ENCODE measurements at places on chromosomes 7 and 10.

GRCh38 chr10:7886056-7886455, 67.8 kb downstream of the TAF3 start:
- DNase-seq: no peak

GRCh38 chr7:139054101-139054500, 18.3 kb upstream of the ZC3HAV1L start:
- DNase-seq: no peak

GRCh38 chr7:30531286-30531685, 26.7 kb upstream of the GGCT start:
- DNase-seq: no peak

GRCh38 chr10:129845111-129845753, 118.8 kb downstream of the EBF3 start:
- DNase-seq: no peak

GRCh38 chr10:98568551-98568950, 121.8 kb upstream of the HPS1 start:
- DNase-seq: no peak

- DNase-seq: no peak
Observed at GRCh38 chr7:139776486-139777132, 1.2 kb downstream of the HIPK2 start.

GRCh38 chr10:78904196-78904595, 164.6 kb upstream of the ZMIZ1 start:
- no peak for DNase-seq

- no peak for DNase-seq
Observed at GRCh38 chr10:131983780-131984179, 2.1 kb upstream of the BNIP3 start.

DNA sequence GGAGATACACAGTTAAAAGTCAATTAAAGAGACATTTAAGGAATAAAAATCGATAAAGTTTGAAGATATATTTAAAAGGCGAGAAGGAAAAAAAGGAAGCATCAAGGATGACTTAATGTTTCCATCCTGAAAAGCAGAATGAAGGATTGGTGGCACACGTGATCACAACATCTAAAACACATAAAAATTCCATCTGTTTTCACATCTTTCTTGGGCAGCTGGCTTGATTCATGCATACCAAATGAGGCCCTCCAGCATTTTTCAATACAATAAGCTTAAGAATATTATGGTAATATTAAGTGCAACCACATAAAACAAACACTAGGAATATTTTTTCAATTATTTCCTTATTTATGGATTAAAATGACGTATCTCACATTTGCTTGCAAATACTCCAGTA, 112.6 kb downstream of the TPK1 start:
- DNase-seq: no peak

GRCh38 chr7:149733924-149734790, 39.2 kb downstream of the ZNF467 start:
- DNase-seq: no peak

GRCh38 chr7:105759670-105760550, 116.5 kb downstream of the ATXN7L1 start:
- DNase-seq: no peak

- DNase-seq: no peak
Observed at GRCh38 chr10:22693860-22694259, 20.5 kb downstream of the PIP4K2A start.

- DNase-seq: no peak
Observed at GRCh38 chr7:131061158-131061557, 266.5 kb upstream of the MKLN1 start.

GRCh38 chr10:13803566-13804554, 217.1 kb downstream of the PRPF18 start:
- DNase-seq: no peak

- no peak for DNase-seq
Observed at GRCh38 chr7:500521-501420, 18.9 kb downstream of the PDGFA start.

- DNase-seq: no peak
Observed at GRCh38 chr10:96768136-96768535, 47.8 kb upstream of the PIK3AP1 start.

DNA sequence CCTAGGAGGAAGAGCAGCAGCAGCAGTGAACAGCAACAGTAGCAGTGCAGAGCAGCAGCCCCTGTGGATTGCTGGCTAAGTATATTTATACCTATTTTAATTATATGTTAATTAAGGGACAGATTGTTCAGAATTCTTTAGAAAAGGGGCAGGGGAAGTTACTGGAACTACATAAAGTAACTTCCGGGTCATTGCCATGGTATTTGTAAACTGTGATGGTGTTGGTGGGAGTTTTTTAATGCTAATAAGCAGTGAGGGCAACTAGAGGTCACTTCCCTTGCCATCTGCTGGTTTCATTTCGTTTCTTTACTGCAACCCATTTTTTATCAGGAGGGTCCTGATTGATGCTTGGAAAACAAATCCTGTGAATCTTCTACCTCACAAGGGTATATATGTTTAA, 229.8 kb upstream of the PODXL start:
- DNase-seq: no peak

DNA sequence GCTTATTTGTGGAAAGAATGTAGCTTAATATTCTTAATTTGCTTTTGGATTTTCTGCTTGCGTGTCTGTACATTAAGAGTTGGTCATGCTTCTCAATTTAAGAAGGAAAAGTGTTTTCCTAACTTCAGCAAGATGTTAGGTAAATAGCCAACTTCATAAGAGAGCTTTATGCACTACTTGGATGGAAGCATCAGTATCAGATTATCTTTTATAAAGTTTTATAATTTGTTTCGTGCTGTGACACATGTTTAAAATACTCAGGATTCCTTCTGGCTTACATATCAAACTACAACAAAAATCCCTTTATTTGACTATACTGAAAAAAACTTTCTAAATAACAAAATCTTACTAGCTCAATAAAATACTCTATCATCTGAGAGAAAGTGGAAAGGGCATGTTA, 34.8 kb upstream of the AGR2 start:
- DNase-seq: no peak

DNA sequence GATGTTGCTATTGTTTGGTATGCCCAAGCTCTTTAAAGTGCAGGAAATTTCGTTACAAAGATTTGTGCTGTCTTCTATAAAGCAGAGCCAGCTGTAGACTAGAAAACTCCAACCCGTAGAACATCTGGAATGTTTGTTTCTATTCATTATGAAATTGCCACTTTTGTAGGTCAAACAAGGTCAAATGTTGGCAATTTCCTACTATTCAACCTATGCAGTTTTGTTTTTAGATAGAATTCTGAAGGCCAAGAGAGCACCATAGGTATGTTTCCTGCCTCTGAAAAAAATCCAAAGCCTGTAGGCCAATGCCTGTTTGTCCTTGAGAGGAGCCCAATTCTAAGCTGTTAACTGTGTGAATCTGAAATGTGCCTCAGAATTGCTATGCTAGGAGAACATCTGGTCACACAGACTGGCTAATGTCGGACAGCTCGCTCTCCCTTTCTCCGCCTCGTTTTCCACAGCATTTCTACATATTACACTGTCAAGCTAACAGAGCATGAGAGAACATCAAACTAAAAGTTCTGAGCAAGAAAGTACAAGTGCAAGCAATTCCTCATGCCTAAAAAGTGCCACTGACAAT, 267.2 kb upstream of the LRGUK start:
- no peak for DNase-seq

DNA sequence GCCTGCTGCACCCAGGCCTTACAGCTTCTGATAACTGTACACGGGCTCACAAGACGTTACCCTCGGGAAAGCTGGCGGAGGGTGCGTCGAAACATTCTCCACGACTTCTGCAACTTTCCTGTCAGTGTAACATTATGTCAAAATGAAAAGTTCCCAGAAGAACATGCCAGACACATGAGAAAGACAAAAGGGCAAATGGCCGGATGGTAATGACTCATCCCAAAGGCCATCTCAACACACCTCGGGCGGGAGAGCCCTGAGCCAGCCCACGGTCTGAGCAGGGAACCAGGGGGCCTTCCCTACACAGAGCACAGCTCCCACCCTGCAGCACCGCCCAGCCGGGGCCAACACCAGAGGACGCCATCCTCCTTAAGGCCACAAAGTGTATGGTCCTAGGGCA, 118.7 kb downstream of the MAD1L1 start:
- no peak for DNase-seq

DNA sequence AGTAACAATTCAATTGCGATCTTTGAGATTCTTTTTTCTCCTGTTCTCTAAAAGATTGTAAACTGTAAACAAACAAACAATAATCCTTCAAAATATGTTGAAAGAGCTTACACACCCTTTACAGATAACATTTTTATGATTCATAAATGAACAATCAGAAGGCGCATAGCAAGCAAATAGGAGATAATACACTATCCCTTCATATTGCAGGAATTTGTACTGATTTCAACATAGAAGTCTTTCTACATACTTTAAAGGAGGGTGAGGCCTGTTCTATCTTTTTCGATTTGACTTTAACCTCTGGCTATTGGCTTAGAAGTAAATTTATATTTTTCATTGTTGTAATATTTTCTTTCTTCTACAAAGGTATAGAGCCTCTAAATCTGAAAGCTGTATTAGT, 57.2 kb downstream of the TFEC start:
- no peak for DNase-seq

GRCh38 chr10:88676283-88677060, 12.2 kb downstream of the LIPF start:
- DNase-seq: no peak

DNA sequence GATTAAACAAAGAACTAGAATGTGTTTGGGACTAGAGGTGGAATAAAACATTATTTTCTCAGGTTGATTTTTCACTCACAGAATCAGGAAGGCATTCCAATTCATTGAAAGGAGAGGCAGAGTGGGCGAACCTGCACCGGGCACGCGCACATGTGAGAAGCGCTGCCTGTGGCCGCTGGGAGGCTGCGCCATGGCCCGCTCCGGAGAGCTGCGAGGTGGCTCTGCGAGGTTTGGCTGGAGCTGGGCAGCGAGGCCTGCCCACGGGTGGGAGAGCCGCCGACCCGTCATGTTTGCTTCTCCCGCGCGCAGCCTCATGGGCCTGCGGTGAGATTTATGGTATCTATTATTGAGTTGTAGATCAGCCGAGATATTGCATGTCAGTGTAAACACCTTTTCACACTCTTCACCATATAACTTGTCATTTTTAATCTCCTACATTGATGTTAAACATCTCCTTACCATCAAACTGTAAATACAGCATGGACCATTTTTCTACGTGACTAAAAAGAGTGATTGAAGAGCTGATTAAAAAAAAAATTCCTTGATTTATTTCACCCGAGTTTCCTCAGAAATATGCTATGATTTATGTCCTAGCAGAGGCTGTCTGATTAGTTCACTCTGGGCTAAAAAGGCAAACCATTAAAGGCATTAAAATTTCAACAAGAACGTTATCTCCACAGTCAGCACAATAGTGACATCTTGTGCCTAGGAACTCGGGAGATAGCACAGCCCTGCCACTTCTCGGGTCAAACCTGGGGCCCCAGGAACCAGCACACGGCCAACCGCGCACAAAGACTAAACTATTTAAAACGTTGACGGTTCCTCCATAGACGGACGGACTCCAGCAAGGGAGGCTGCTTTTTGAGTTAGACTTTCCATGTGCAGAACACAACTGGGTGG, 96.6 kb upstream of the RNF32 start:
- no peak for DNase-seq

GRCh38 chr7:83153419-83153818, 9.3 kb downstream of the PCLO start:
- no peak for DNase-seq

DNA sequence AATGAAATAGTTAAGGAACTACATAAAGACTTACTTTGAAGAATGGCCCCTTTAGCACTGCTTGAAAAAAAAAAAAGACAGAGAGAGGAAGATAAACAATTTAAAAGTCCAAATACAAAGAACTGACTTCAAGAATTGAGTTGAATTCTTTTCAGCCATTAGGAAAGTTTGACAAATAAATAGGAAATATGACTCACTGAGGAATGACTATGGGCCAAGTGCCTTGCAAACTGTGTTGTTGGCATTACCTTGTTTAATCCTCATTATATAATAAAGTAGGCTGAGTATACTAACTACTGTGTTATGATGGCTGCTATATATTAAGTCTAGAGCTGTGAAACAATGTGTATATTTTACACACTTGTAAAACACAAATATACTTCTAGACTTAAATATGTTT, 151.1 kb downstream of the ELMO1 start:
- DNase-seq: no peak

DNA sequence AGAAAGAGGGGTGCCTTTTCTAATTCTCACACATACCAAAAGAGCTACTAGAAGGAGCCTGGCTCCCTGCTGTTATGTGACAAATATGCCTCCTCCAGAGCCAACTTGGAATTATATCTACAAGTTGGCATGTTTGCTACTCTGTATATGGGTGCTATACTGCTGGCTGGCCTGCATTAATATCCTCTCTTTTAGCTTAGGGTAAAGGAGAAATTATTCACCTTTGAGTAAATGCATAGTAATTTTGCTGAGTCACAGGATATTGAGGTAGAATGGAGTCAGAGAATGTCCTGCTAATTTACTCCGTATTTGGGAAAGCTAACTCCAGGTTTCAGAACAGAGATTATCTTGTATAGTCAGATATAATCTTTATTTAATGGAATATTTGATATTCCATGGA, 24.2 kb upstream of the LIPN start:
- DNase-seq: no peak

DNA sequence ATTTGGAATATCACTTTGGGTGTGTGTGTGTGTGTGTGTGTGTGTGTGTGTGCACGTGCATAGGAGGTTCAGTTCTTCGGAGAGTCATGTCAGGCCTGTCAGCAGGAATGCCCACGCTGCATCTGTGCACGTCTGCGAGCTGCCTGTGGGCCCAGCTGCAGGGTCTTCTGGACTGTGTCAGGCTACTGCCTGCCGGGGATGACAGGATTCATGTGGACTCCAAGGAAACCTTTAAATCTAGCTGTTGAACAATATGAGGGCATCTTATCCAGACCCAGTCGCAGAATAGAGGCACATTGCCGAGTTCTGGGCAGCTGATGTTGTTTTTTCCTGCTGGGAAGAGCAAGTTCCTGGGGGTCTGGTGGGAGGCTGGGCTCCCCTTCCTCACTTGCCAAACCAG, 19.0 kb downstream of the AQP1 start:
- no peak for DNase-seq

GRCh38 chr7:114095885-114096284, 177.1 kb upstream of the PPP1R3A start:
- DNase-seq: no peak

DNA sequence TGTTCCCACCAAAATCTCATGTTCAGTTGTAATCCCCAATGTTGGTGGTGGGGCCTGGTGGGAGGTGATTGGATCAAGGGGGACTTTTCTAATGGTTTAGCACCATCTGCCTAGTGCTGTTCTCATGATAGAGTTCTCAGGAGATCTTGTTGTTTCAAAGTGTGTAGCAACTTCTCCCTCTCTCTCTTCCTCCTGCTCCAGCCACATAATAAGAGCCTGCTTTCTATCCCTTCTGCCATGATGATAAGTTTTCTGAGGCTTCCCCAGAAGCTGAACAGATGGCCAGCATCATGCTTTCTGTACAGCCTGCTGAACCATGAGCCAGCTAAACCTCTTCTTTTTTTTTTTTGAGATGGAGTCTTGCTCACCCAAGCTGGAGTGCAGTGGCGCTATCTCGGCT, 910.6 kb downstream of the KCNMA1 start:
- no peak for DNase-seq

- no peak for DNase-seq
Observed at GRCh38 chr10:92010047-92010735, 86.6 kb downstream of the BTAF1 start.
